ENCODE measurements at places on chromosomes 1 and 21.

DNA sequence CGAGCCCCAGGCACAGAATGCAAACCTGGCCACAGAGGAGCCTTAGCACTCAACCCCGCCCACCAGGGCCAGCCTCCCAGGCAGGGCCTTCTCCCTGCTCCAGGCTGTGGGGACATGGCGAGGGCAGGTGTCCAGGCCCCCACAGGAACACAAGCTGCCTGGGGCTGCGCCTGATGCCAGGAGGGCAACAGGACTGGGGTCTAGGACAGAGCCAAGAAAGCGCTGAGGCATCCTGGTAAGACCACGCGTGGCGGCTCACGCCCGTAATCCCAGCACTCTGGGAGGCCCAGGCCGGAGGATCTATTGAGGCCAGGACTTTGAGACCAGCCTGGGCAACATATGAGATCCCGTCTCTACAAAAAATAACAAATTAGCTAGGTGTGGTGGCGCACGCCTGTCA is 59.1 kb downstream of the MEGF6 start:
- no peak for DNase-seq

DNA sequence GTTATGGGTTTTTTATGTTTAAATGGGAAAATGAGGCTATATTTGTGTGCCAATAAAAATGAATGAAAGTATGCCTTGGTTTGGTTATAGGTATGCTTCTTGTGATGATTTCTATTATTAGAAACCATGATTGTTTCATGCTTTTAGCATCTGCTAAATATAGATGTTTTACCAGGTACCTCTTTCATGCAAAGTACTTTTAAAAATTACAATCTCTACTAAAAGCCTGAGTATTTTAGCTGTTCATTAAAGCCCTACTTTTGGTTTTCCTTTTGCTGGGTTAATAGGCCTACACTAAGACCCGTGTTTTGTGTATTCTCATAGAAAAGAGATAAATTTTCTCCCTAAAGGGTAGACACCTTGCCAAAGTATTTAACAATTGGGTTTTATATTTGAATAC is 32.0 kb downstream of the MTF2 start:
- DNase-seq, result no peak

- DNase-seq, result no peak
Observed at GRCh38 chr1:18727956-18728355, 97.3 kb downstream of the PAX7 start.

DNA sequence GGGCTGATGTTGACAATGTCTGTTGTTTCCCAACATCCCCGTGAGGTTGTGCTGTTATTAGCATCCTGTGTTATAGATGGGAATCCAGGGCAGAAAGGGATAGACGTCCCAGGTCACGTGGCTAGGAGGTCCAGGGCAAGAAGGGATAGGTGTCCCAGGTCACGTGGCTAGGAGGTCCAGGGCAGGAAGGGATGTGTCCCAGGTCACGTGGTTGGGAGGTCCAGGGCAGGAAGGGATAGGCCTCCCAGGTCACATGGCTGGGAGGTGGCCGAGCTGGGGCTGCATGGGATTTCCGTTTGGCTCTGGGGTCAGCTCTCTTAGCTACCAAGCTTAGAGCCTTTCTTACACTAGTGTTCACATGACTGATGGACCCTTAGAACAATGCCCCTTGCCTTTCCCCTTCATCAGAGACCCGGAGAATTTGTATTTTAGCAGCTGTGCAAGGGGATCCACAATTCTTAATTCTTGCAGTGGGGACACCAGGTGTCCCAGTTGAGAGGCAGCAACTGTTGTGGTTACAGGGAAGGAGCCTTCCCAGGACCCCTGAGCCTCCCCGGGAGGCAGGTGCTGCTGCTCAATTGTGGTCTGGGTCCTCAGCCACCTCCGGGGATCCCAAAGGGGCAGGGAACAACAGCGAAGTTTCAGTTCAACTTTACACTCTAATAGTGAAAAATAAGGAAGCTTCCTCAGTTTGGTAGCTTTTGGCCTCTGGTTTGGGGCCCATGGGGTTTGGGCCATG is 69.2 kb downstream of the UMODL1 start:
- DNase-seq, result no peak

DNA sequence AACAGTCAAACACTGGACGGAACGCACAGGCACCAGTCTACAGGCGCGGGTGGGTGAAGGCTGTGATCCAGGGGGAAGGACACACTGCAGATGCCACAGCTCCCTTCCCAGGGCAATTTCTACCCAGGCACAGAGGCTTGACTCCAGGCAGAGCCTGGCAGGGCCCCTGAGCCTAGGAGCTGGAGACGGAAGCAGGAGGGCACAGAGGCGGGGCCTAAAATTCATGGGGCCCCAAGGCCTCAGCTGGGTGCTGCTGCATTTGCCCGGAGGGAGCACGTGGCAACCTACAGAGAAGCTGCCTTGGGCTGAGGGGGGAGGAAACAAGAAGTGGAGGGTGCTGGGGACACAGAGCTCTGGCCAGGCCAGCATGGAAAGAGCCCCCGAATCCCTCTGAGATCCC is 41.2 kb downstream of the UBE2G2 start:
- no peak for DNase-seq
